H4 (cell line): ENCODE measurements at places on chromosomes 11 and 22. TPM values are rescaled to one million over a fixed set of nuclear protein-coding genes. Genes with fewer than 3 reads are reported as not detected.

SCARF2 gene
- total RNA-seq = 7.7 TPM in 2 replicates

ANGPTL5 gene
- not detected in 2 replicates for total RNA-seq

MIAT gene
- total RNA-seq = under 0.01 TPM in 1 of 2 replicates, not detected in the other

CCND1 gene
- 67.5 and 80.4 TPM in 2 replicates for total RNA-seq

SPDYC gene
- total RNA-seq = not detected in 2 replicates

DNA sequence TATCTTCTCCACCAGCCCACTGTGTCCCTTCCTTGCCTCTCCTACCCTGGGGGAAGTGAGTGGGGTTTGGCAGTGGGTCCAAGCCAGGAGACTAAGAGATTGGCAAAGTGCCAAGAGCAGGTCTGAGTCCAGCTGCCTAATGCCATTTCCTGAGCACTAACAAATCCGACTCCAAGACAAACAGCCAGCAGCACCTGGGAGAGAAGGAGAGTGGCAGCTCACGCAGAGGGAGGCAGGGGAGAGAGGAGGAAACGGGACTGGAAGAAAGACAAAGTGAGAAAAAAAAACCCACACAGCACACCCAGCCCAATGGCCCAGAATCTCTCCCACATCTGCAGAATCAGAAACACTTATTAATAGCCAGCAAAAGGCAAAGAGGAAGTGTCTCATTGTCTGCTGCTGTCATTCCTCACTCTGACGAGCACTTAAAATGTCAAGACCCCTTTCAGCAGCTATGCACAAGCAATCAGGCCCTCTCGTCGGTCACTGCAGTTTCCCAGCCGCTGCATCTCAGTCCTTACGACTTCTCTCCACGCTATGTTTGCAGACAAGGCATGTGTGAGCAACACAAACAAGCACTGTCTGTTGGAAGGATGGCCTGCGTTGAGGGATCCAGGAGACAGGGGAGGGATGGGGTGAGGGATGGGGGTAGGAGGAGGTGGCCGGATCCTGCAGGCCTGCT, 558.4 kb upstream of the CADM1 start:
- peak; percentile 18 for DNase-seq

GRCh38 chr11:47508240-47508957, 44.5 kb downstream of the CELF1 start:
- no peak for DNase-seq

DNA sequence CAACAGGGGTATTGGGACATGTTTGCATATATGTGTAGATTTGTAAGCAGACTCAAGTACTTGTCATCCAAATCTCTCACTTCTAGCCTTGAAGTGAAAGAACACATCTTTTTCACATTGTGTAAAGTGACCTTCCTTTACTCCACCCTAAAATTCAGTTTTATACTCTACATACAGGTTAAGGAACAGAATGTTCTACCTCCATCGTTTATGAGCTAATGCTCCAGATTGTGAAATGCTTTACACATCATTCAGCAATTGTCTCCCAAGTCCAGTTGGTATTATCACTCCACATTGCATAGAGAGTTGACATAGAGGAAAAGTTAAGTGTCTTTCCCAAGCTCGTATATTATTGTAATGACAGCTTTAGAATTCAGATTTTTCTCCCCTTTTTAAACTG, 46.1 kb upstream of the BLID start:
- DNase-seq = no peak
